ENCODE measurements at places on chromosomes 1 and 21.
A peak's percentile ranks its signal among the peaks of the same experiment; 100 is the strongest.

- DNase-seq = no peak
These were observed 80.6 kb downstream of the PAPPA2 start for GRCh38 chr1:176543360-176544129.

DNA sequence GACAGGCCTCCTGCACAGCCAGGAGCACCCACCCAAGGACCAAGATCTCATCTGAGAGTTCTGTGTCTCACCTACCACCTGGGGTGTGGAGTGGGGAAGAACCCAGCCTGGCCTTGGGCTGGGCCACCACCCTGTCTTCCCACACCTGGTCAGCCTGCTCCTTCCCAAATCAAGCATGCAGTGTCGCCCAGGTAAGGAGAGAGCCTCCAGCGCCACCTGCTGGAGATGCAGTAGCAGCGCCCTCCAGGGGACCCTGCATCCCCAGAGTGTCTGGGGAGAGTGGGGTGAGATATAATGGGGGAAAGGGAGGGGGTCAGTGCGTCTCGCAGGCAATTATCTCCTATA, 32.3 kb downstream of the KIAA2013 start:
- no peak for DNase-seq

DNA sequence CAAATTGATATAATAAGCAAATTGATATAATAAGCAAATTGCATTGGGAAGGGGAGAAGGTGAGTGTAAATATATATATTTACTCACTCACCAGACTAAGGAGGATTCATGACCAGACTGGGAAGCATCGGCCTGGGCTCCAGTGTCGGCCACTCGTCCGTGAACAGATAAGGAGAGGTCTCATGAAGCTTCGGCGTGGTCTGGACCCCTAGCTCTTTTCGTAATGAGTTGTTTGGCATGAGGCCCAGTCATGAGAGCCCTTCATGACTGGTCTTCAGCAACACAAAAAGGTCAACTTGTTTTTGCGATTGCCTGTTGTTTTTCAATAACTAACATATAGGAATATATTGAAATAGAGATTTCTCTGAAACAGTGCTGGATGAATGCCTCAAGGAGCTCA, 222.9 kb upstream of the KCNK2 start:
- no peak for DNase-seq

GRCh38 chr1:98675282-98675681, 13.8 kb downstream of the SNX7 start:
- peak; percentile 46 for DNase-seq

GRCh38 chr1:14552246-14552965, 46.1 kb upstream of the KAZN start:
- DNase-seq = no peak

- DNase-seq = peak; percentile 60
These were observed 40.9 kb upstream of the PPIAL4F start for GRCh38 chr1:144551543-144552424.

GRCh38 chr1:212281590-212281989, 3.6 kb upstream of the PPP2R5A start:
- no peak for DNase-seq
